ENCODE measurements at places on chromosomes 4 and X. TPM values are rescaled to one million over a fixed set of nuclear protein-coding genes. Genes with fewer than 3 reads are reported as not detected.
A peak's percentile ranks its signal among the peaks of the same experiment; 100 is the strongest.

GRCh38 chr4:10552591-10553280, 95.5 kb upstream of the ZNF518B start:
- no peaks in the 10 kb centered on the region for H3K27me3 ChIP-seq
- H3K4me1 ChIP-seq, result no peaks in the 10 kb centered on the region
- no peaks in the 10 kb centered on the region for H3K36me3 ChIP-seq
- no peak overlapping the region for H3K4me3 ChIP-seq
- no peak for DNase-seq
- no peak overlapping the region for H3K27ac ChIP-seq

DNA sequence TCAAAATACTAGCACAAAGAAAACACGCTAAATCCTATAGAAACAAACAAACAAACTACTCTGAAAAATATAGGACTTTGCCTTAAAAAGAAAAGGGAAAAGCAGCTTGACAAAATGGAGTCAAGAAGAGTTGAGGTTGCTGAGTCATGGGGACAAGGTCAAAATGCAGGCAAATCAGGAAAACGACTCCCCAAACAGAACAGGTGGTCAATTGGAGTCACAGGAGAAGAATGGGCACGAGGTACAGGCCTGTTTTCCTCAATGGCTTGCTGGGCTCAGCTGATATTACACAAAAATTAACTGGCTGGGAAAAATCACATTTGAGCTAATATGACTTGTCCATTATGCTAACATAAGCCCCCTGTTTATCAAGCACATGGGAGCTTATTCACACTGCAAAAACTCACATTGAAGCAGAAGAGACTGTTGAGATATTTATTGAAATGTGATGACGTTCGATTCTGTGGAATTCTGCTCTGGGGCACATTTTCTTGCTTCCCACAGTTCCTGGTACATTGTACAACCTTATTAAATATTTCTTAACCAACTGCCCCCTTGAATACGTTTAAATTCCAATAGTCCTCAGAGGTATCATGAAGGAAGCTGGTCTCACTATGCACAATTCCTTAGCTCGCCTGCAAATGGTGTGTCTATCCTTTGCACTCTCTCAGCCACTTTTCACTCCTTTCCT, 1622.1 kb downstream of the STIM2 start:
- no peak for DNase-seq
- H3K4me1 ChIP-seq, result 0 out of 2 replicates have a peak, but pooled peaks cover 5% of the 10 kb centered on the region
- no peaks in the 10 kb centered on the region for H3K36me3 ChIP-seq
- no peaks in the 10 kb centered on the region for H3K27me3 ChIP-seq
- H3K4me3 ChIP-seq, result no peak overlapping the region

DNA sequence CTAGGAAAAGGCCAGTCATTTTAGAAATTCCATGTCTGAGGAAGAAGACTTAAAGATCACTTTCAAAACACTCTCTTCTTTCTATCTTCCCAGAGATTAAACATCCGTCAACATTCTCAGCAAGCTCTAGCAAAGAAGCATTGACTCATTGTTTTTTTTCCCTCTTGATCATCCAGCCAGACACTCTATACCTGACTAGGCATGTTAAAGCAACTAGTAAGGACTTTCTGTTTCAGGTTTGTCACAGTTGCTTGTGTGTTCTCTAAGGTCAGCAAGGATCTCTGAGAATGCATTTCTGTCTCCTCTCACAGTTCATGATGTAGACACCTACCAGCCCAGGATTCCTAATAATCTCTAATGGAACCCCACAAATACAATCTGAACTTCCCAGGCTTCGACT, 112.2 kb downstream of the IL13RA2 start:
- no peaks in the 10 kb centered on the region for H3K36me3 ChIP-seq
- H3K27ac ChIP-seq, result no peak overlapping the region
- no peaks in the 10 kb centered on the region for H3K27me3 ChIP-seq

GRCh38 chr4:13706716-13707115, 79.2 kb upstream of the BOD1L1 start:
- peaks cover 34% of the 10 kb centered on the region for H3K4me1 ChIP-seq
- no peaks in the 10 kb centered on the region for H3K27me3 ChIP-seq
- no peak overlapping the region for H3K27ac ChIP-seq
- no peak overlapping the region for H3K4me3 ChIP-seq
- DNase-seq, result no peak
- no peaks in the 10 kb centered on the region for H3K36me3 ChIP-seq

DNA sequence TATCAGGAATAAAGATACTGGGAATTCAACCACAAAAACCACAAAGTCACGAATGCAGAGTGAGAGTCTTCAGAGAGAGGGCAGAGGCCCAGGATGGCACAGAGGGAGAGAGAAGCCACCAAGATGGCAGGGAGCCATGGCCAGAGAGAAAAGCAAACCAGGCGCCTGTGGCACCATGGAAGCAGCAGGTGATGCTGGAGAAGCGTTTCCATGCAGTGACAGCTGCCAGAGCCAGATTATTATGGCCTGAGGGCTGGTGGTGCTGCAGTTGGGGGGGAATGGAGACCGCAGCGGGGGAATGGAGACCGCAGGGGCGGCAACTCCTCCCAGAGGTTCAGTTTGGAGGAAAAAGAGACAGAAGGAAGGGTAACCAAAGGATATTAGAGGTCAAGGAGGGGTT, 5.8 kb downstream of the TAFAZZIN start:
- H3K27me3 ChIP-seq, result no peaks in the 10 kb centered on the region
- no peak for DNase-seq
- H3K4me3 ChIP-seq, result no peak overlapping the region
- no peak overlapping the region for H3K27ac ChIP-seq
- peaks cover 9% of the 10 kb centered on the region for H3K4me1 ChIP-seq
- H3K36me3 ChIP-seq, result no peaks in the 10 kb centered on the region

GRCh38 chr4:67542076-67542475, 3.2 kb downstream of the CENPC start:
- no peaks in the 10 kb centered on the region for H3K27me3 ChIP-seq
- DNase-seq, result peak; percentile 73
- H3K4me3 ChIP-seq, result no peak overlapping the region
- H3K36me3 ChIP-seq, result peaks cover 24% of the 10 kb centered on the region
- H3K27ac ChIP-seq, result no peak overlapping the region

GRCh38 chr4:73208376-73208775, 50.2 kb downstream of the ANKRD17 start:
- peak; percentile 14 for DNase-seq
- no peaks in the 10 kb centered on the region for H3K27me3 ChIP-seq
- H3K4me3 ChIP-seq, result no peak overlapping the region

- H3K4me3 ChIP-seq, result no peak overlapping the region
- DNase-seq, result no peak
- no peak overlapping the region for H3K27ac ChIP-seq
- peaks cover 14% of the 10 kb centered on the region for H3K27me3 ChIP-seq
- no peaks in the 10 kb centered on the region for H3K36me3 ChIP-seq
These were observed 4.2 kb downstream of the NKX1-1 start for GRCh38 chr4:1402021-1402515.

GRCh38 chrX:72394518-72395170, 88.9 kb upstream of the CITED1 start:
- H3K4me1 ChIP-seq, result peaks cover 39% of the 10 kb centered on the region
- DNase-seq, result peak; percentile 18
- H3K4me3 ChIP-seq, result no peak overlapping the region
- H3K36me3 ChIP-seq, result no peaks in the 10 kb centered on the region
- H3K27me3 ChIP-seq, result no peaks in the 10 kb centered on the region

- no peaks in the 10 kb centered on the region for H3K36me3 ChIP-seq
- H3K4me1 ChIP-seq, result no peaks in the 10 kb centered on the region
- H3K27ac ChIP-seq, result no peak overlapping the region
- H3K27me3 ChIP-seq, result no peaks in the 10 kb centered on the region
These were observed 6.1 kb downstream of the IL9R start for GRCh38 chrX:156003486-156004185.

DNA sequence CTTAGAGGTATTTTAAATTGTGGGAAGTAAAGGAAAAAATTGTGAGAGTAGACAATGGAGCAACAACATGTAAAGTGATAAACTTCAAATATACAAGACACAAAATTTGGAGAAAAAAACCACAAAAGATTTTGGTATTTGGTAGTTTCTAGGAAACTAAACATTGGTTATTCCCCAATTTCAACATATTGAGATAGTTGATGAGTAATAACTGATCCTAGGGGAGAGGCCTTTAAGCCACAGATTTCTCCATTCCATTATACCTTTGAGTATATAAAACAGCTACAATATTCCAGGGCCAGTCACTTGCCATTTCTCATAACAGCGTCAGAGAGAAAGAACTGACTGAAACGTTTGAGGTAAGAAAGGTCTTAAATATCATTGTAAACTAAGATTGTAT, at the start of gene FDCSP:
Gene FDCSP (plus strand): TSS at position 301 of the 400 bp plus-strand sequence. CDS start 5,071 bp downstream, outside the sequence.
- DNase-seq, result no peak
- no peaks in the 10 kb centered on the region for H3K36me3 ChIP-seq
- no peak within 1 kb of the TSS for H3K27ac ChIP-seq
- no peaks in the 10 kb centered on the region for H3K4me1 ChIP-seq
- peaks cover 29% of the 10 kb centered on the region for H3K27me3 ChIP-seq
- H3K4me3 ChIP-seq, result no peak within 1 kb of the TSS

DNA sequence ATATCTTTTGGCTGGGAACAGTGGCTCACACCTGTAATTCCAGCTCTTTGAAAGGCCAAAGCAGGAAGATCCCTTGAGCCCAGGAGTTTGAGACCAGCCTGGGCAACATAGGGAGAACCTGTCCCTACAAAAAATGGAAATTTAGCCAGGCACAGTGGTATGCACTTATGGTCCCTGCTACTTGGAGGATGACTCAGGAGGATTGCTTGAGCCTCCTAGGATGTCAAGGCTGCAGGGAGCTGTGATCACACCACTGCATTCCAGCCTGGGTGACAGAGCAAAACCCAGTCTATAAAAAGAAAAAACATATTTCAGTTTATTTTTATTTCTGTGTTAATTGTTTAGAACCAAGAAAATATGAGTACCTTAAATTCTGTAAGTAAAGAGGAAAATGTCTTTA, 123.7 kb downstream of the CBR4 start:
- H3K27ac ChIP-seq, result no peak overlapping the region
- no peak overlapping the region for H3K4me3 ChIP-seq
- peaks cover 9% of the 10 kb centered on the region for H3K36me3 ChIP-seq
- H3K27me3 ChIP-seq, result no peaks in the 10 kb centered on the region
- H3K4me1 ChIP-seq, result peaks cover 4% of the 10 kb centered on the region

DNA sequence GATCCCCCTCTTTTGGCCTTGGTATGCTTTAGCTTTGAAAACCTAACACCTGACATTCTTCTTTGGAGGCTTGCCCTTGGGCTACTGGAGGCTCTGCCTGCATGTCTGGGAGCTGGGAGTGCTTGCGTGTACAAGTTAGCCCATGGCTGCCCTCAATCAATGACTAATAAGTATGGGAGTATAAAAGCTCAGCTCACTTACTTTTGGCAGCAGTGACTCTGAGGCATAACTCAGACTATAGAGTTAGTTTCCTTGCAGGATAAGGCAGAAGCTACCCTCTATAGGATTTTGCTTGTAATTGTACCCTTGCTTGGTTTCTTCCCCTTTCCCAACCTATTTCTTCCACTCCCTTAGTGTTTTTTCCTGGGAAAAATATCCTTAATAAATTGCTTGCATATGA, 247.9 kb downstream of the PPP1R2C start:
- H3K4me1 ChIP-seq, result no peaks in the 10 kb centered on the region
- no peaks in the 10 kb centered on the region for H3K36me3 ChIP-seq
- no peak overlapping the region for H3K27ac ChIP-seq
- peak; percentile 25 for DNase-seq
- no peaks in the 10 kb centered on the region for H3K27me3 ChIP-seq

- no peak overlapping the region for H3K4me3 ChIP-seq
- H3K27me3 ChIP-seq, result peaks cover 42% of the 10 kb centered on the region
- H3K4me1 ChIP-seq, result no peaks in the 10 kb centered on the region
These were observed 151.3 kb downstream of the USP46 start for GRCh38 chr4:52507774-52508173.

DNA sequence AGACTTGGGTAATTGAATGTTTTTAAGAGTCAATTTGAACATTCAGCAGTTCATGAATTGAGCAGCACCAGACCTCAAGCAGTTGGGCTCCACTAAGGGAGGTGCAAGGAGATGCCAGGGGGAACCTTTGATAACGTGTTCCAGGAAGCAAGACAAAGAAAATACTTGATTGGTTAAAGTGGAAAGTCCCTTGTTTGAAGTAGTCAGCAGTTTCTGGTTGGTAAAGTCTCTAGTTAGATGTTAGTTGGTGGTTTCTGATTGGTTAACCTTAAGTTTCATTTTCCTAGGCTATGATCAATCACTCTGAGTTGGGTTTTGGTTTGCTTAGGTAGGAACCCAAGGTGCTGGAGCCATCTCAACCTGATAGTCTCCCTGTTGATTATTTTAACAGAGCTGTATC, 4.0 kb downstream of the HERC6 start:
- no peak for DNase-seq
- H3K4me3 ChIP-seq, result no peak overlapping the region
- no peaks in the 10 kb centered on the region for H3K4me1 ChIP-seq
- no peaks in the 10 kb centered on the region for H3K27me3 ChIP-seq
- no peaks in the 10 kb centered on the region for H3K36me3 ChIP-seq

DNA sequence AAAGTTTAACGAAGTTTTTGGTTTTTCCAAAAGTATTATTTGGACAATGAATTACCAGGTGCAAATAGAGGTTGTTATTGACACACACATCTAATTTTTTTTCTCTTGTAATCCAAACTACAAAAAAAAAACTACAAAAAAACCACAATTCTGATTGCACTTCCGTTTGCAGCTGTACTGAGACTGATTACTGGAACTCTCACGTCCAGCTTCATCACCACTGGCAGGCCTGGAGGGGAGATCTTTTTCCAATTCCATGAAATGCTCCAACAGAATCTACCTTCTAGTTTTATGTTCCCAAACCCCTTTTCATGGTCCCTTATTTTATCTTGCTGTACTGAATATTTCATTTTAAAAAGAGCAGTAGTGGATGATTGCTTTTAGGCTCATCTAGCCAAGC, 1118.3 kb downstream of the C4orf33 start:
- no peaks in the 10 kb centered on the region for H3K27me3 ChIP-seq
- H3K36me3 ChIP-seq, result no peaks in the 10 kb centered on the region
- no peak overlapping the region for H3K4me3 ChIP-seq
- H3K4me1 ChIP-seq, result 0 out of 2 replicates have a peak, but pooled peaks cover 3% of the 10 kb centered on the region
- DNase-seq, result no peak

- no peaks in the 10 kb centered on the region for H3K36me3 ChIP-seq
- peaks cover 33% of the 10 kb centered on the region for H3K4me1 ChIP-seq
- peak overlapping the region; percentile 65 for H3K27ac ChIP-seq
These were observed 45.7 kb downstream of the MID1 start for GRCh38 chrX:10574663-10575062.

DNA sequence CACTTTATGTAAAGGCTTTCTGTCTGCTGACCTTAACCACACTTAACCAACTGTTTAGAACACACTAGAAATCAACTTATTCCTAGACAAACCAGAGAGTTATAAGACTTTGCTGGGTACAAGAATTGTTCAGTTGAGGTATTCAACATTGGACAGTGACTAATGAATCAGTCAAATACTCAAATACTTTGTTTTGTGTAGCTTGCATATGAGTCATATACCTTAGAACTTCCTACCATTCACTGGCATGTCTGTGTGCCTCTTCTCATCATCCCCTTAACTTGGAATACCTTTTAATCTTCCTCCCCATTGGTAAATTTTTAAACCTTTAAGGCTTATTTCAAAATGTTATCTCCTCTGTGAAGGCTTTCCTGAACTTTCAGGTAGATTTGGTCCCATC, 708.8 kb upstream of the GRIA3 start:
- no peaks in the 10 kb centered on the region for H3K4me1 ChIP-seq
- H3K27me3 ChIP-seq, result no peaks in the 10 kb centered on the region
- peak; percentile 32 for DNase-seq
- no peak overlapping the region for H3K4me3 ChIP-seq
- H3K27ac ChIP-seq, result no peak overlapping the region
- no peaks in the 10 kb centered on the region for H3K36me3 ChIP-seq

The RBM47 gene
- total RNA-seq, result 47.6 TPM

The POF1B gene
- total RNA-seq, result not detected

The MYOZ2 gene
- total RNA-seq, result not detected

The HAND2 gene
- total RNA-seq, result not detected

The SLC6A8 gene
- 45.3 TPM for total RNA-seq

The LRRC66 gene
- total RNA-seq, result 1.1 TPM

The RPS6KA3 gene
- 24.6 TPM for total RNA-seq

The VSIG4 gene
- not detected for total RNA-seq

The CFP gene
- total RNA-seq, result 0.12 TPM
